ENCODE measurements at places on chromosomes 13 and 19.

- no peak for DNase-seq
Observed at GRCh38 chr19:45005787-45006186, 4.5 kb downstream of the RELB start.

DNA sequence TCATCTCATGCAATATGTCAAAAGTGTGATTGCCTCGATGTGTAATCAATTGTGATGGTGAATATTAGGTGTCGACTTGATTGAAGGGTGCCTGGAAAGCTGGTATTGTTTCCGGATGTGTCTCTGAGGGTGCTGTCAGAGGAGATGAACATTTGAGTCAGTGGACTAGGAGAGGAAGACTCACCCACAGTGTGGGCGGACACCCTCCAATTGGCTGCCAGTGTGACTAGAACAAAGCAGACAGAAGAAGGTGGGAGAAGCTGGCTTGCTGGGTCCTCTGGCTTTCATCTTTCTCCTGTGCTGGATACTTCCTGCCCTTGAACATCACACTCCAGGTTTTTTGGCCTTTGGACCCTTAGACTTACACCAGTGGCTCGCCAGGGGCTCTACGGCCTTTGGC lies 15.5 kb upstream of the CABP5 start:
- DNase-seq = no peak

DNA sequence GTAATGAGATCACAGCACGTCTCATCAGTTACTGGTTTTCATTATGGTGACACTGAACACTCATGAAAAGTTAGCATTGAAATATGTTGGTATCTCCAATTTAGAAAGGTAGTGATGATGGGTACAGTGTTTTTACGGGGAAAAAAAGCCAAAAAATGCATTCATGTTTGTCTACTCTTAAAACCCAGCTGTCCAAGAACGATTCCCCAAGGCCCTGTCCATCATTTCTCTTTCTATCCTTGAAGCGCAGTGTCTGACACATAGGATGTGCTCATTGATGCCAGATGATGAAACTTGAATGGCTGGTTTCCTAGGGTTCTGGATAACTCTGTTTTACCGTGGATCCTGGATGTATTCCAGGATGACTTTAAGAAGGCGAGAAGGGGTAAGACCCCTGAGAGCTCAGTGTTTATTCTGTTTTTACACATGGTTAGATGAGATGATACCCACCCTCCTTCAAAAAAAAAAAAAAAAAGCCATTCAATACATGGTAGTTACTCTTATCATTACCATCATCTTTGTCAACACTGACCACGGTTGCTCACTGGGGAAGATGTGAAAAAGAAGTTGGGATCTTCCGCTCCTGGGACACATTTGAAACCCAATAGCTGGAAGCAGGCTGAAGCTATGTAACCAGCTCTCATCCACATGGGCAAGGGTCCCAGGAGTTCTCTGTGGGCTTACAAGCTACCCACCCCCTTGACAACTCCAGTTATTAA lies 22.5 kb downstream of the SERP2 start:
- DNase-seq = no peak

DNA sequence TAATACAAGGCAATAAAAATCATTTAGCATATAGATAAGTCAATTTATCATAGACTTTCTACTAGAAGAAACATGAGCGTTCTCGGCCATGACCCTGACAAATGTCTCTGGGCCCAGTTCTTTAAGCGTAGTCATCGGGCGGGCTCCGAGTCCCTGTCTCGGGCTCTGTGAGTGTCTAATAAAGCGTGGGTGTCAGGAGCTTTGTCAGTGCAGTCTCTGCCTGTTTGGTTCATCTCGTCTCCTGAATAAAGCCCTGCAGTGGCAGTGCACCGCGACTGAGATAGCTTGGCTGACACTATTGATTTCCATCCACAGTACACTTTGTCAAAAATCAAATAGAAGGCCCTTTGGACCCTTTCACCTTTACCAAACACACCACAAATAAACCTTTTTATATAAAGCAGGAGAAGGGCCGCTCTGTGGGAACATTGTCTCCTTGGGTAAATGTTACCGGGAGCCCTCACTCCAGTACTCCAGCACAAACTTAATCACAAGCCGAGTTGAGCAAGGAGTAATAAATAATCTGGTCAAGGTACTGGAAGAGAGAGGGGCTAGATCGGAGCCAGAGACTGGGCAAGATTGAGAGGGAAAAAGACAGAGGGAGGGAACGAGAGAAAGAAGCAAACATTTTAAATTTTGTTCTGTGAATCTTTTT lies 368.2 kb upstream of the TSHZ3 start:
- no peak for DNase-seq

DNA sequence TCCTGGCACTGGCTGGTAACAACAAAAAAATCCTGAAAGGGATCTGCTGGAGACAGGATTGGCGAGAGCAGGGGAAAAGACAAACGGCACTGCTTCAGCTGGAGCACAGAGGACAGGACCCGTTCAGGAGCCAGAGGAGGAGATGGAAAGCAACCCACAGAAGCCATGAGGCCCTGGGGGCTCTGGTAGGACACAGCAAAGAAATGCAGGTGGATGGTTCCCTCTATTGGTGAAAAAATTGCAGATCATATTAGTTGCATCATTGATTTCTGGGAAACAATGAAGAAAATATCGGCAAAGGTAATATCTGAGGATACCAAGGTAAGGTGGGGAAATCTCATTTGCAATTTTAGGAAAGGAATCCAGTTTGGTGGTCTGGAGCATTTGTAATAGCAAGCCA lies 25.7 kb upstream of the TPP2 start:
- DNase-seq = no peak

DNA sequence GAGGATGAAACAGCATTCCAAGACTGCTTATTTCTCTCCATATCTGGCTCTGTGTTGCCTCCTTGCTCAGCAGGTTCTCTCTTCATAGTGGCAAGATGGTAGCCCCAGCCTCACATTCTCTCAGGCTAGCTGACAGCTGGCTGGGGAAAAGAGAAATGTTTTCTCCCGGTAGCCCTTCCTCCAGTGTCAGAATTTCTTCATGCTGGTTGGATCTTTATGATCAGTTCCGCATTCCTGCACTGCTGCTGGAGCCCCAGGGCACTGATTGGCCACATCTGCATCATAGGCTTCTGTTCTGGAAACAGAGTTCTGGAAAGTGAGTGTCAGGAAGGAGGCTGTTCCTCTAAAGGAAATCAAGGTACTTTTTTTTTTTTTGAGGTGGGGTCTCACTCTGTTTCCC lies 24.6 kb downstream of the POP4 start:
- no peak for DNase-seq

GRCh38 chr19:38068826-38069225 lies 155.2 kb downstream of the DPF1 start:
- no peak for DNase-seq

DNA sequence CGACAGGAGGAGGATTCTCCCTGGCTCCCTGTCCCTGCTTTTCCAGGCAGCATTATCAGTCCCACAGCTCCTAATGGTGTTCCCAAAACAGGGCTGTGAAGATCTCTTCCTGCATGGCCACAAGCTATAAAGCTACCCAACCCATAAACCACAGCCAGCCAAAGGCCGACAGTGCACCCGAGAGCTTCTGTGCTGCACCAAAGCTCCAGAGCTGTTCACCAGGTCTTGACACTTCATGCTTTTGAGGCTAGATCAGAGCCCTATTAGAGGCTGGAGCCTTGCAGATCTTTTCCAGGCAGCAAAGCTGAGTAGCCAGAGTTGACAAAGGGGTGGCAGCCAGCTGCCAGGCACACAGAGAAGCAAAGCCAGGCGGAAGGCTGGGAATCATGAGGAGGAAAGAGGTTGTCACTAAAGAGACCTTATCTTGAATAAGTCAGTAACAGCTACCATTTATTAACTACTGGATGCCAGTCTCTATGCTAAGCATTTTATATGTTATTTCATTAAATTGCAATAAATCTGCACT lies 180.4 kb downstream of the KATNAL1 start:
- DNase-seq = no peak

DNA sequence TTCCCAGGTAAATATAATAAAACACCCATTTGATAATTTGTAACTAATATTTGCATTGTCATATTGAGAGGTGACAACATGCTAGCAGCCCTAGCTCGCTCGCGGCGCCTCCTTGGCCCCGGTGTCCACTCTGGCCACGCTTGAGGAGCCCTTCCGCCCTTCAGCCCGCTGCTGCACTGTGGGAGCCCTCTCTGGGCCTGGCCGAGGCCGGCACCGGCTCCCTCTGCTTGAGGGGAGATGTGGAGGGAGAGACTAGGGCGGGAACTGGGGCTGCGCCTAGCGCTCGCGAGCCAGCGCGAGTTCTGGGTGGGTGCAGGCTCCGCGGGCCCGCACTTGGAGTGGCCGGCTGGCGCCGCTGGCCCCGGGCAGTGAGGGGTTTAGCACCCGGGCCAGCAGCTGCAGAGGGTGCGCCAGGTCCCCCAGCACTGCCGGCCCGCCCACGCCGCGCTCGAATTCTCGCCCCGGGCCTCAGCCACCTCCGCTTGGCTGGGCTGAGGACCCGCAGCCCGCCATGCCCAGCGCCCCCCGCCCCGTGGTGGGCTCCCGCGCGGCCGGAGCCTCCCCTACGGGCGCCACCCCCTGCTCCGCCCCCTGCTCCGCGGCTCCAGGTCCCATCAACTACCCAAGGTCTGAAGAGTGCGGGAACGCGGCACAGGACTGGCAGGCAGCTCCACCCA lies 594.4 kb downstream of the SLITRK6 start:
- DNase-seq = no peak

DNA sequence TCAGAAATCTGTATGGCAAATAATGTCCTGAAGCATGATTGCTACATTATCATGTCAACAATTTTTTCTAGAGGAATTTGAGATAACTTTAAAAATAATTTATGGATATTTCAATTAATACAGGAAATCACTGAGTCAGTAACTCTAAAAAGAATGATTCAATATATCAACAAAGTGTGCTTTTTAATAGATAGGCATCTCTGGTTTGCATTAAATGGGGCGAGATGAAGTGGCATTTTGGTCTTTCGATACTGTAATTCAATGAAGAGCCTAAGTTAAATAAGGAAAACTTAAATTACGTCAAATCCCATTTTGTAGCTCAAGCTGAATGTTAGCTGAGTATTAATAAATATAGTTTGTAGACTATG lies 342.8 kb downstream of the DACH1 start:
- DNase-seq = no peak

DNA sequence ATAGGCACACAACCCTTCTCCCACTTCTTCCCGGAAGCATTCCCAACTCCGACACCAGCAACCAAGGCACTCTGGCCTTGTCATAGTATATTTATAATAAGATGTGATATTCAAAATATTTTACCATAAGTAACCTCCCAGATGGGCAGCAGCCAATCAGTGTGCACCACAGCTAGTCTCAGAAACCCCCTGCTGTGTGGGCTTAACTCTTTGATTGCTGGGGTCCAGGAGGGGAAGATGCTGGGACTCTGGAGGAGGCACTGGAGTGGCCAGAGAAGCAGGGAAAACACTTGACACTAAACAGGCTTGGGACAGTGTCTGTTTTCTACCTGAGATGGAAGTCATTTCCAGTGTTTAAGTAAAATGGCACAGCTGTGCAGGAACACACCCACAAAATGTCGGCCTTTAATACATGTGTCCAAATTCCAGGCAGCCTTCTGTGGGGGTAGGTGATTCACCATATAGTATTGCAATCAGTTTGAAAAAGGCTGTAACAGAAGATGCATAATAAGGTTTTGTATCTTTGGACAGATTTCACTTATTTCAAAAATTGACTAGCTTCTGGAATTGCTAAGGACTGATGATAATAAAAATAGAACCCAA lies 100.7 kb downstream of the MBNL2 start:
- no peak for DNase-seq

DNA sequence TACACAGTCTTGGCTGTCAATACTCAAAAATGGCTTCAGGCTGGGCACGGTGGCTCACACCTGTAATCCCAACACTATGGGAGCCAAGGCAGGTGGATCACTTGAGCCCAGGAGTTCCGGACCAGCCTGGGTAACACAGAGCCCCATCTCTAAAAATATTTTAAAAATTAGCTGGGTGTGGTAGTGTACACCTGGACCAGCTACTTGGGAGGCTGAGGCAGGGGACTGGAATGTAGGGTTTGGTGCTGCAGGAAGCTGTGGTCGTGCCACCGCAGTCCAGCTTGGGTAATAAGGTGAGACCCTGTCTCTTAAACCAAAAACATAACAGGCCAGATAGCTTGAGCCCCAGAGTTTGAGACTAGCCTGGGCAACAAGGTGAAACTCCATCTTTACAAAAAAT lies 6.7 kb upstream of the CHERP start:
- DNase-seq = no peak

DNA sequence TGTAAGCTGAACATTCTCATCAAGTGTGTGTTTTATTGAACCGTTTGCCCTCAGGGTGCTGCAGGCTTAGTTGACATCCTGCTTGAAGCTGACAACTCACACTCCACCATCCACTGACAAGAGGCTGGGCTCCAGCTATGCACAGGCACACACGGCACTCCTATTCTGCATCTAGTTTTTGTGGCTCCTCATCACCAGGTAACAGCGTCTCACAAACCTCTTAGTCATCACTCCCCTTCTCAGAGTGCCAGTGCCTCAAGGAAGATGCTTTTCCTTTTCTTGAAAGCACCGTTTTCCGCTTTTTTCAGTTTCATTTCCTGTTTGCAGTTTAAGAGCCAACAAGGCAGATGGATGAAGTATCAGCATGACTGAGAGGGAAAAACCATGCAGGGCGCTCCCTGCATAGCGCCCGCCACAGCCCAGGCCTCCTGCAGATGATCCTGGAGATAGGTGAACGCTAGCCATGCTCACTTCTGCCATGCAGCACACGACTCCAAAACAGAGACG lies 491.2 kb downstream of the COG6 start:
- no peak for DNase-seq

GRCh38 chr13:73325723-73326558 lies 267.1 kb downstream of the KLF5 start:
- DNase-seq = no peak

GRCh38 chr13:40963927-40964326 lies 55.2 kb downstream of the ELF1 start:
- DNase-seq = no peak

GRCh38 chr13:50326811-50327210 lies 311.6 kb downstream of the KCNRG start:
- no peak for DNase-seq

GRCh38 chr19:7861619-7862412 lies 12.4 kb downstream of the PRR36 start:
- DNase-seq = no peak

DNA sequence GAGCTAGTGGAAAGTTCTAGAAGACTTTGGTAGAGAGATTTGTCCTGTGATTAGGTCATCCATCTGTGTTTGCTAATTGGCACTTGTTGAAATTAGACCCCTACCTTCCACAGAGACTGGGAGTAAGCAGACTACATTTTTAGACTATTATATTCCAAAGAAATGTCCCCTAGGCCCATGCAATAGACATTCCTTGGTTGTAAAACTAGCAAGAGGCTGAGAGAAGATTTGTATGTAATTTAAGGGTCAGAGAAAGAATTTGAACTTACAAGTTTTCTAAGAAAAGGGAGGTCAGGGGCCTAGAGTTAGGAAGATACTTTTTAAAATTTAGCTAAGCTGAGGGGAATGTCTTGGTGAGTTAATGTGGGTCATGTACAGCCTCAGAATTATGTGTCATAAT lies 470.7 kb upstream of the SLITRK1 start:
- DNase-seq = no peak

- DNase-seq = peak; percentile 92
Observed at GRCh38 chr19:6100284-6100915, 9.9 kb downstream of the RFX2 start.

Measured in GDM1 (cell line).